Mesenteric fat pad (tissue), 1 donor: ENCODE measurements at places on chromosomes 5 and 9. TPM values are rescaled to one million over a fixed set of nuclear protein-coding genes. Genes with fewer than 3 reads are reported as not detected.

Gene TERT
- total RNA-seq: not detected

Gene SNCAIP
- 3.6 TPM for total RNA-seq

Gene CCDC192
- 0.51 TPM for total RNA-seq

Gene PCDHA13
- total RNA-seq: 0.58 TPM
